NCI-H1105 (cell line): ENCODE measurements at places on chromosomes 2 and 18.

DNA sequence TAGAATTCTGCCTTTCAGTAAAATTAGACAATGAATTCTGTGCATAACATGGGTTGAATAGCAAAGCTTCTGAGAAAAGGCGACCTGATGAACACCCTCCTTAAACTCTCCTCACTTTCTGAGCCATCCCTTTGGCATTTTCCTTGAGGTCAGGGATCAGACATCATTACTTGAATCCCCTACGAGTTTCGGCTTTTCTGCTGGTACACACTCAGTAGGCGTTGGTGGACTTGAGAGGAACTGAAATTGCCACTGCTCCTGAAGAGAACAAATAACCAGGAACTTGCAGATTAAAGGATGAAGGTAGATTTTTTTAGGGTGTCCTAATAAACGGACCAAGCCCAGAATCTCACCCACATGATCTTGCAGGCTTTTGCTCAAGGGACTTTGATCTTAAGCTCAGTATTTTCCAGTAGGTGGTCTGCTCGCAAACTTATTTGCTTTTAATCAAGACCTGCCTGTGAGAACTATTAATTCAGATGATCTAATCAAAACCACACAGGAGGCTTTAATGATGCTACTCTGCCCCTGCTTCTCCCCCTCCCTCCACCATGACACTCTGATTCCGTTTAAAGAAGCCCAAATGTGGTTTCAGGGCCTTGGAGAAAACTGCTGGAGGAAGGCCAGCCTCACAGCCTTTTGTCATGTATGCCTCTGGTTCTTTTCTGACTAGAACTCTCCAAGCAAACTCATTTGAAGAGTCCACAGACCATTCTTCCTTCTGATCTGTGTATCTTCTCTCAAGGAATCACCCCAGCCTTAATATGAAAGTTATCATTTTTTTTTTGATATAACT is 124.9 kb downstream of the PRKCE start:
- no peak for DNase-seq

- DNase-seq: no peak
Observed at GRCh38 chr2:158747281-158747680, 47.8 kb upstream of the DAPL1 start.

DNA sequence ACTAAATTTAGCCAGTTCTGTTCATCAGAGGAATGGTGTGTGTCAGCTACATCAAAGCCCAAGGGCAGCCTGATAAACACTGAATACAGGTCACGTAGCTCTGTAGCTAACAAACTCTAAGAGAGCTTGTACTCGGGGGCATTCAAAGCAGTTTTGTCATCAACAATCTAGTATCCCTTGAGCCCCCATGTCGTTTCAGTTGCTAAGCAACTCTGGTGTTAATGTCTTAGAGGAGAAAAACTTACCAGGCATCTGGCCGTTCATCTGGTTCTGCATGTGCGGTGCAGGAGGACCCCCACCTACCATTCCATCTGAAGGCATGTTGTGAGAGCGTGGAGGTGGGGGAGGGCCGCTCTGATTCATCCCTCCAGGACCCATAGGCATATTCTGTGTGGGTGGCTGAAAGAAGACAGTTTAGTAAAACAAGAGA is 33.1 kb downstream of the SS18 start:
- no peak for DNase-seq

DNA sequence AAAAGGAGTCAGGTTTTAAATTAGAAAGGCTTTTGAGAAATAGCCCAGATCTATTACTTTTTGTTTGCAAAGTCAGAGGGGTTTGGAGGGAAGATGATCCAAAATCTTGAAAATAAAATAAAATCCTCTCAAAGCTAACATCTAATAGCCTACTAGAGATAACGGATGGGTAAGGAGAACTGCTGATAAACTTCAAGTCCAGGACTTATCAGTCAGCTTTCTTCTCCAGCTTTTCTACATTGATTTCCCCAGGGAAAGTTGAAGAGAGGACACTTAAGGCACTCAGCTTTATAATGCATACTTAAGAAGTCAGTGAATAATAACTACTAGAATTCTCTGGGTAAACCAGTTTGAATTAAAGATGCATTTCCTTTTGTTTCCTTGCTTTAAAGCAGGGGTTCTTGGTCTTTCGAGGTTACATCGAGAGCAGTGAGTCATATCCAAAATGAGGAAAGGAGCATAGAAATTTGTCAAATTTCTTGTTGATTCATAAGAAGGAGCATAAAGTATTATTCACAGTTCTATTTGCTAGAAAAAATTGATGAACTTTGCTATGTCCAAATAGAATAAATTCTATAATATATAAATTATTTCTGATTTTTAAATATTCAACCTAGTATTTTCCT is 43.2 kb upstream of the ITPRID2 start:
- DNase-seq: no peak

DNA sequence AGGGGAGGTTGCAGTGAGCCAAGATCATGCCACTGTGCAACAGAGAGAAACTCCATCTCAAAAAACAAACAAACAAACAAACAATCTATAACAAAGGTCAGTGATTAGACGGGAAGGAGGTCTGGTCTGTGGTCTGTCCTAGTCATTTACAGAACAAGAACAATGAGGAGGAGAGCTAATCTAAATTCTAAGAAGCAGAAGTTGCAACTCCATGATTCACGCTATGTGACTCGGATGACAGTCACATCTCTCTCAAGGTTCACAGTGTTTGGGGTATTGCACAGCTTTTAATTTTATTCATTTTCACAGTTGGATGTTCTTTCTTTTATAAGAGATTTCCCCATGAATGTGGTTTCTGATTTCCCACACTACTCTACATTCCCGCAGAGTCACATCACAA is 218.7 kb upstream of the PIEZO2 start:
- DNase-seq: no peak

GRCh38 chr18:10289251-10289650 is 165.2 kb upstream of the APCDD1 start:
- no peak for DNase-seq

GRCh38 chr2:165573534-165574461 is 104.3 kb downstream of the CSRNP3 start:
- peak; percentile 70 for DNase-seq

DNA sequence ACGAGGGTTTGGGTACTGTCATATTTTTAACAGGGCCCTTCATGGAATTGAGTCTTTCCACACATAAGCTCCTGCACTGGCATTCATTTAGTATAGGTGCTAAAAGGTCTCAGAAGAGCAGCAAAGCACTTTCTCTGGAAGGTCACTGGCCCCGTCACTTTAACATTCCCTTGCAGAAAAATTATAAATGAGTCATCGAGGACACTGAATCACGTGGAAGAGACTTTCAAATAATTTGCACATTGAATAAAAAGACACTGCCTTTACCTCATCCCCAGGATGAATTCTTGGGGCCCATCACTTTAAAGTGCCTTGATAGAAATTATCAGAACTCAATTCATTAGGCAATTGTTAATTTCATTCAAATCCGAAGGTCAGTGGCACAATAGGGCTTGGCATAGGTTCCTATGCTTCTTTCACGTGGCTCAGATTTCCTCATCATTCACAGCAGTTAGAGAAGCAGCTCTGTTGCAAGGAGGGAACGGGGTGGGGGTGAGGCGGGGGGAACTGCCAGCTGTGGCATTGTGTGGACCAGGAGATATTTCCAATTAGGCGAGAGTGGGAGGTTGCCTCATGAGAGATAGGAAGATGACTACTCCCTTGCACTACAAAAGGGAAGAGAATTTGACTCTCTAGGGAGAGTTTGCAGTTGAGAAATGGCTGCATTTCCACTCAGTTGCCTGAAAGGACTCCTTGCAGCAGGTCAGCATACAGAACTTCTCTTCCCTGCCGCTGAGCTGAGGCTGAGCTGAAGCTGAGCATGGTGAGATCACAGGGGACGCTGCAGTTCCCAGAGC is 86.3 kb upstream of the NPAS2 start:
- no peak for DNase-seq

- DNase-seq: no peak
Observed at GRCh38 chr2:119674711-119675500, 4.1 kb upstream of the TMEM177 start.

GRCh38 chr18:70672581-70672980 is 383.7 kb downstream of the SOCS6 start:
- DNase-seq: no peak

GRCh38 chr2:107801498-107801897 is 25.2 kb upstream of the RGPD4 start:
- DNase-seq: peak; percentile 79

DNA sequence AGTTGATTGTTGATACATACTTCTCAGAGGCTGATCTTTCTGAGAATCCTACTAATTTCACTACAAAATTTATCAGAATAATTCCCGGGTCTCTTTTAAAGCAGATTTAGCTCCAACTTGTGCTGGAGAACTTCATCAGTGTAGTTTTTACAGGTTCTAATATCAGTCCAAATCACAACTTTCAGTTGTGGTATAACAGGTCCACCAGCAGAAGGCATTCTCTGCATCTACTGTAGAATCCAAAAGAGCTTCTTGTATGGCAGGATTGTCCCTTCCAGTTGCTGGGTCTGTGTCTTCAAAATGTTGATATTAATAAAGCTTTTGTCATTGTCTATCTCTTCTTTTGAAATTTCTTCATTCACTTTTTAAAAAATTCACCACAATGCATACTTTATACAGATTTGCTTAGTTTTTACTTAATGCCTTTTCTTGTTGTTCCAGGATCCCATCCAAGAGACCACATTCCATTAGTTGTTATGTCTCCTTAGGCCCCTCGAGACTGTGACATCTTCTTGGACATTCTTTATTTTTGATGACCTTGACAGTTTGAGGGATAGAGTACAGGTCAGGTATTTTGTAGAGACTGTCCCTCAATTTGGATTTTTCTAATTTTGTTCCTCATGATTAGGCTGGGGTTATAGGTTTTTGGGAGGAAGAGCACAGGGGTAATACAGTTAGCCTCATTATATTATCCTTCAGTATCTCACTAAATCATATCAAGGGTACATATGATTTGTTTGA is 490.5 kb upstream of the MEX3C start:
- DNase-seq: no peak

- no peak for DNase-seq
Observed at GRCh38 chr2:46179037-46179621, 118.1 kb upstream of the EPAS1 start.

GRCh38 chr2:226211439-226211838 is 588.2 kb downstream of the IRS1 start:
- DNase-seq: no peak

DNA sequence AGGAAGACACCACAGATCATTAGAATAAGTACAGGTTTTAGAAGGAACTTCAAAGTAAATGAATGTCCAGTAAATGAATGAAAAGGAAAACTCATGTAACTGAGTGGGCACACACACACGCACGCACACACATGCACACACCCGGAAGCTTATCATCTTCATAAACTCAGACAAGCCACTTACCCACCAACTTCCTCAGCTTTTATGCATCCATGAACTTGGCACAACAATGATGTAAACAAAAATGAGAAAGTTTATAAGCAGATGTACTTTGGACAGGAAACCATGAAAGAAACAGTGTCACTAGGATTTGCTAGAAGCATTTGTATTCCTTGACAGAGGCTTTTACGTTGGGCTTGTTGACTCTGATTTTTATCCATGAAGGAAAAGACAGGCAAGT is 23.2 kb downstream of the RNF152 start:
- DNase-seq: no peak

GRCh38 chr2:175769200-175769599 is 232.9 kb downstream of the LNPK start:
- no peak for DNase-seq
